ENCODE measurements at places on chromosomes 6 and 20.

DNA sequence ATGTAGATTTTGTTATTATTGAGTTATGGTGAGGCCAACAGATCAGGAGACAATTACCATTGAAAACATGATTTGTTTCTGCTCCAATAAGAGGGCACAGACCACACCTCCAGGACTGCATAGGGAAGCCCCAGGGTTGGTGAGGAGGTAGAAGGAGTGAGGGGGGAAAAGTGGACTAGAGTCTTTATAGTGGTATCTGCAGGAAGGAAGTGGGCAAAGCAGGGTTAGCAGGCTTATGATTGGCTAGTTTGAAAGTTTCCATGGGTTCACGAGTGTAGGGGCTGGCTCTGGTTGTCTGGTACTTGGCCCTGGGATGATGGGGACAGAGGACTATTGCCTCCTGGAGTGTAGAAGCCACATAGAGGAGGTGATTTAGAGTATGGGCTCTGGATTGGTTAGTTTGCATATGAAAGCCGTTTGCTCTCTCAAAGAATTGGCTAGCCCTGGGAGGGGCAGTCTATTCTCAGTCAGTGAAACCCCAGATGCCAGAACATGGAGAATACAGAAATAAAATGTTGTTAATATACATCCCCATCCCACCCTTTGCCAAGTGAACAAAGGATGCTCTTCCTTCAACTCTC is 156.6 kb downstream of the KLHL32 start:
- DNase-seq, result no peak

DNA sequence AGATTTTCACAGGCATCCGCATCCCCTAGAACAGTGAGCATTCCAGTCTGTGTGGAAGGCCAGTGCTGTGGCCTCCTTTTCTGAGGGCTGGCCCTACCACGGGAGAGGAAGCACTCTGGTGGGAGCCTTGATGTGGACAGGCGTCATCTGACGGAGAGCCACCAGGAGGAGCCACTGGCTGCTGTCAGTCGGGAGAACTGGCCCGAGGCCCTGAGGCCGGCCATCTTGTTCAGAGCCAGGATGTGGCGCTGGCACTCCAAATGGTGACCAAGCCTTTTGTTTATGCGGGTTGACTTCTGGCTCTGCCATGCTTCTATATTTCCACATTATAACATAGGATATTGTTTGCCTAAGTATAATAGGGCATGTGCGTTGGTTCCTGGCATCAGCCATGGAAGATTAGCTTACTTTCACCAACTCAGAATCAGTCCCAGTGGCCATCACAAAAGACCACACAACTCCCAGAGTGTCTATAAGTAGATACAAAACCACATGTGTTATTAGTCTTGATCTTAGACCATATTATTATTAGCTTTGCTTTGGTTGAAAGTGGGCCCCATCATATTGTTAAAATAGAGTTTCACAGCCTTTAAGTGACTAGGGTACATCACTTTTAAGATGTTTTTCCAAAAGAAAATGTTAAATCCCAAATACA is 273.9 kb upstream of the TAB2 start:
- DNase-seq, result peak; percentile 50

DNA sequence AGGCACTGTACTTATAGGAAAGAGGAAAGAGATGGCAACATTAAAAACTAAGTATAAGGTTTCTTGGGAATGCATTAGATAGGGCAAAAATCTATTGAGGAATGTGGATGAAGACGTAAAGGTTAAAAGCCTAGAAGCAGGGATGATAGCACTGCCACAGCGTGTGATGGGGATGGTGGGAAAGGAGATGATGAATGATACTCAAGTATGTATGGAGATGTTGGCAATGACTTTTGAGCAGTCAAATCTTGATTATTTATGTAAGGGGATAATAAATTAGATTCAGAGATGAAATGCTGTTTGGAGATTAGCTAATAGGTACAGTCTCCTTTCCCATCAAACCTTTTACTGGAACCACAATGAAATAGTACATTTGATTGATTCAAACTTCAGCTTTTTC is 432.8 kb downstream of the GRIK2 start:
- DNase-seq, result no peak

DNA sequence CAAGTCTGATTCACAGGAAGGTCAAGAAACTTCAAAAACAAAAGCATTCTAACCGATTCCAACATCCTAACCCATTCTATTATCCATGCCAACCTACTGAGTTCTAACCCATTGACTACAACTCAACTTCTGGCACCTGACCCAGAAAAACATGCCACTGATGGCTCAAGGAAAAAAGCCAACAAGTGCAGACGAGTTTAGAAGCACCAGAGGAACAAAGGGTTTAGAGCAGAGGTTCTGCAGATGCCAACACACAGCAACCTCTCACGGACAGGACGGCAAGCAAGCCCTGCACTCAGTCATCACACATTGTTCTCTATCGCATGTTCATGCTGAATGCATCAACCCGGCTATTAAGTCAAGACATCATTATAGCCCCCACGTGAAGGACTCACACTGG is 25.2 kb upstream of the MC3R start:
- DNase-seq, result no peak

- no peak for DNase-seq
Observed at GRCh38 chr20:2397595-2398145, 17.0 kb downstream of the TGM6 start.

DNA sequence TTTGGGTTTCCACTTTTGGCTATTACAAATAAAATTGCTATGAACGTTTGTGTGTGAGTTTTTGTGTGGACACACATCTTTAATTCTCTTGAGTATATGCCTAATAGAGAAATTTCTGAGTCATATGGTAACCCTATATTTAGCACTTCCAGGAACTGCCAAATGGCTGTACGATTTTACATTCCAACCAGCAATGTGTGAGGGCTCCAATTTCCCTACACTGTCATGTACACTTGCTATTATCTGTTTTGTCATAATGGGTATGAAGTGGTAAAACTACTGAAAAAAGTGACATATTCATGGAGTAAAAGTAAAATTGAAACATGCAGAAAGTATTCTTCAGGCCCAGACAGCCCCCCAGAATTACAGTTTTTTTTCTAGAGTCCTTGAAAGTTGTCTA is 59.6 kb upstream of the ESR1 start:
- no peak for DNase-seq

GRCh38 chr6:12869816-12870432 is 153.4 kb downstream of the PHACTR1 start:
- DNase-seq, result no peak

DNA sequence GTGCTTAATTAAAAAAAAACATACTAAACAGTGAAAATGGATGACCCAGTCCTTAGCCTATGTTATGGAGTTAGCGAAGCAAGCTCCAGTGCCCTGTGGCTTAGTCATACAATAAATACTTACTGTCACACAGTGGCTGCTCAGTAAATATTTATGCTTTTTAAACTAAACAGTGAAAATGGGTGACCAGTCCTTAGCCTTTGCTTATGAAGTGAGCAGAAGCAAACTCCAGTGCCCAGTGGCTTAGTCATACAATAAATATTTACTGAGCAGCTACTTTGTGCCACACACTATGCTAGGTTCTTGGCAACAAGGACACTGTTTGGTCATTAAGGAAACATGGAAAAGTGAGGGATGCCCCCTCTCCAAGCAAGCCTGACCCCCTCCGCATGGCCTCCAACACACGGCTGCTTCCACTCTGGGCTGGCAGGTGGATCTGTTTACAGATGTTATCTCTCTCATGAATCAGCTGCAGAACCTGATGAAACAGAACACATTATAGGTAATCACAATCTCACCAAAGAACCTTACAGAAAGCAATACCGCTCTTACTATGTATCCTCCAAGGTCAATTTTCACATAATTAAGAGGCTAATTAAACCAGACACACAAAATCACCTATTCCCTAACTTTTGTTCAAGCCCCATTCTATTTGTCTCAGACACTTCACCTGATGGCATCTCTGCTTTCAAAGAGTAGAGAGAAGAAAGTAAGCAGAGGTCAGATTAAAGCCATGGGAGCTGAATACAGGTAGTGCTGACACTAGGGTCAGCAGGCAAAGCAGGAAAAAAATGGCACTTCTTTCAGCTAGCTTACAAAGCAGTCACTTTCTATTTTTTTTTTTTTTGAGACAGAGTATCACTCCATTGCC is 27.3 kb downstream of the CDK5RAP1 start:
- no peak for DNase-seq

- no peak for DNase-seq
Observed at GRCh38 chr20:11555510-11555909, 362.2 kb upstream of the BTBD3 start.

DNA sequence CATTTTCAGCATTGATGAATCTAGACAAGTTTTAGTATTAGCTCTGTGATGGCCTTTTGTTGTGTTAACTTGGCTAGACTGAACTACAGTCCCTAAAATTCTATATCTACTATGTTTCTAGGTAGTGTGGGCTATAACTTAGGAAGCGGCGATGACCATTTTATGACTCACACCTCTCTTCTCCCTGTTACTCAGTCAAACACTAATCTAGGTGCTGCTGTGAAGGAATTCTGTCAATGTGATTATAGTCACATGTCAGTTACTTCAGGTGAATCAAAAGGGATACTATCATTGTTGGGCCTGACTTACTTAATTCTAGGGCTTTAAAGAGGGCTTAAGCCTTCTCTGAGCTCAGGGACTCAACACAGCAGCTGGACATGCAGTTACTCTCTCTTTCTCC is 691.5 kb upstream of the MAP3K7 start:
- no peak for DNase-seq

- no peak for DNase-seq
Observed at GRCh38 chr6:88565409-88565811, 398.0 kb downstream of the RNGTT start.

DNA sequence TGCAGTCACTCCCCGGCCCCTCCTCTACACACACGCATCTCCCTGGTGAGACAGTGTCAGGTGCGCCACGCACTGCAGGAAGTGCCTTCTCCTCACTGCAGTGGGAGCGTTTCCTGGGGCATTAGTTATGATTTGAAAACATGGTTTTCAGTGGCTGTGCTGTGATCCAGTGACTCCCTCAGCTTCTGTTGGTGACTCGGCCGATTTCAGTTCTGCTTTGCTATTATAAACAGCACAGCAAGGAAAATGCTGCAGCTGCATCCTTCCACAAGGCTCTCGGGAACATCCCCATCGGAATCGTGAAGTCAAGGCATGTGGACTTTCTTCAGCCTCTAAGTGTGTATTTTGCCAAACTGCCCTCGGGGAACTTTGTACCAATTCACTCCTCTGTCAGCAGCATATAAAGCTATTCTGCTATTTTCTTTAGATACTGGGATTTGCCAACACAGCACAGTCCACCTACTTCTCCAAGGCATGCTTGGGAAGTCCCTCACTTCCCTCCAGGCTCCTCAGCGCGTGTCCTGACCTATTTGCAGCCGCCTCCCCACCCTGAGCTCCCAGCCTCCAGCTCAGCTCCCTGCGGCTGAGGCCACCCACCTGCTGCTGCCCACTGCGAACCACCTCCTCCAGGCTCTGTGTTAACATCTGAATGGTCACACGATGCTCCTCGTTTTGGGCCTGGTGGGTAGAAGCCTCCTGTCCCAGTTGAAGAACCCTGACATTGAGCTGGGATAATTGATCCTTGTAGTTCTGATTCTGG is 54.5 kb downstream of the GINS1 start:
- no peak for DNase-seq

- no peak for DNase-seq
Observed at GRCh38 chr6:151387175-151387970, 4.0 kb downstream of the ZBTB2 start.

DNA sequence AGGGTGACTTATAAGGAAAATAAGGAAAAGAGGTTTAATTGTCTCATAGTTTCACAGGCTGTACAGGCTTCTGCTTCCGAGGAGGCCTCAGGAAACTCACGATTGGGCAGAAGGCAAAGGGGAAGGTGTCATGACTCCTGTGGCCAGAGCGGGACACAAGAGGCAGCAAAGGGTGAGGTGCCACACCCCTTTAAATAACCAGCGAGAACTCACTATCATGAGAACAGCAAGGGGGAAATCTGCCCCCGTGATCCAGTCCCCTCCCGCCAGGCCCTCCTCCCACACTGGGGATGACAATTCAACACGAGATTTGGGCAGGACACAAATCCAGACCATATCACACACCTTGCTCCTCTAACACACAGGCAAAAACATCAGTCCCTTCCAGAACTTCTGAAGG is 254.0 kb downstream of the DLL1 start:
- DNase-seq, result no peak

DNA sequence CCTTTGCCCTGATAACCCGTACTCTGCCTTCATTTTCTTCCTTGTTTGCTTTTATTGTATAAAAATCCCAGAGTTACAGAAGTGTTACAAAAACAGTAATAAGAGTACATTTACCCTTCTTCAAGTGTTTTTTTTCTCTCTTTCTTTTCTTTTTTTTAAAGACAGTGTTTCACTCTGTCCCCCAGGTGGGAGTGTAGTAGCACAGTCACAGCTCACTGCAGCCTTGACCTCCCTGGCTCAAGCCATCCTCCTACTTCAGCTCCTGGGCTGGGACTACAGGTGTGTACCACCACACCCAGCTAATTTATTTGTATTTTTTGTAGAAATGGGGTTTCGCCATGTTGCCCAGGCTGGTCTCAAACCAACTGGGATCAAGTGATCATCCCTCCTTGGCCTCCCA is 402.7 kb downstream of the CDKAL1 start:
- no peak for DNase-seq

- peak; percentile 61 for DNase-seq
Observed at GRCh38 chr6:30163090-30163917, at the start of gene TRIM15. Gene TRIM15 (plus strand): TSS chr6:30163546. CDS start chr6:30163685, 139 bp downstream.

DNA sequence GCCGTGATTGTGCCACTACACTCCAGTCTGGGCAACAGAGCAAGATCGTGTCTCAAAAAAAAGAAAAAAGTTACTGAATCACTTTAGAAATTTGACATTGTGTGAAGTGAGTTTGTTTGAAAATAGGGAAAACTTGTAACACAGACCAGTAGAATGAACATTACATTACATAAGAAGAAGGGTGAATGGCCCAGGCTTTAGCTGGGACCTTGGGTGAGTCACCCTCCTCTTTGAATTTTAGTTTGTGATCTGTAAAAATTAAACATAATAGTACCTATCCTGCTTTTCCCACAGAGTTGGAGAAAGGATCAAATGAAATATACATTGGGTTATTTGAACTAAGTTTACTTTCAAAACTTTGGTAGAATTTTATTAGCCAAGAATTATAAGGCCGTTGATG is 56.3 kb downstream of the KCNS1 start:
- DNase-seq, result no peak

- DNase-seq, result no peak
Observed at GRCh38 chr6:21496706-21497105, 96.8 kb upstream of the SOX4 start.

- no peak for DNase-seq
Observed at GRCh38 chr6:86192123-86192522, 549.4 kb upstream of the SYNCRIP start.

Data from activated naive CD8-positive, alpha-beta T cell treated with anti-CD3 and anti-CD28 coated beads, Interleukin-2, amount 50 U/mL, for 24 hours (primary cell).